ENCODE measurements at places on chromosomes 2 and 18.

DNA sequence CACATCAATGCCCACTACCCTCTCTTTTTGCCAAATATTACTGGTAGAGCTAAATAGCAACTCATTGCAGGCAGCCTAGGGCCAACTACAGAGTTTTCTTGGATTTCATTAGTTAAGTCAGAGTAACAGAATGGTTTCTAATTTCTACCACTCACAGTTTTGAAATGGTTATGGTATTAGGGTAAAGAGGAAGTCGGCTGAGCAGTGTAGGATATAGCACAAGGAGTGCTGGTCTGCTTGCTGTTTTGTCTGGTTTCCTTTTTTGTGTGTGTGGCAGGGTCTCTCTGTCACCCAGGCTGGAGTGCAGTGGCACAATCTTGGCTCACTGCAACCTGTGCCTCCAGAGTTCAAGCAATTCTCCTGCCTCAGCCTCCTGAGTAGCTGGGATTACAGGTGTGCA is 289.2 kb upstream of the CCDC68 start:
- no peak for DNase-seq

DNA sequence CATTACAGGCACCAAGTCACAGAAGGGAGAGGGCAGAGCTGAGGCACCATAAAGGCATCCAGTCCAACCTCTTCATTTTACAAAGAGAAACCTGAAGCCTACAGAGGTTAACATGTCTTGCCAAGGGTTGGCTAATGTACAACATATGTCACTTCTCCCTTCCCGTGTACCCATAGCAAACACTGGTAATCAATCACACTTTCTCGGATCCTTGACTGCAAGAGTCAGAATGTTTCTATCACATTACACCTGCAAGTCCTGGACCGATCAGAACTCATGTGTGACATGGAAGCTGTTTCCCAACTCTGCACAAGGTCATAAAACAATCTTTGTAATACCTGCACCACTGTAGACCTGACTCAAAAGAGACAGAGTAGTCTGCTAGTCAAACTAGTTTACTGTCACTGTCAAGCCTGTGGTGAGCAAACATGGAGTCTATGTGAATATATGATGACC is 6.0 kb downstream of the ANKRD44 start:
- DNase-seq, result no peak

GRCh38 chr2:20288642-20289340 is 61.9 kb downstream of the PUM2 start:
- DNase-seq, result peak; percentile 59

- DNase-seq, result no peak
Measured at GRCh38 chr2:81206216-81206615, 901.7 kb upstream of the LRRTM1 start.

DNA sequence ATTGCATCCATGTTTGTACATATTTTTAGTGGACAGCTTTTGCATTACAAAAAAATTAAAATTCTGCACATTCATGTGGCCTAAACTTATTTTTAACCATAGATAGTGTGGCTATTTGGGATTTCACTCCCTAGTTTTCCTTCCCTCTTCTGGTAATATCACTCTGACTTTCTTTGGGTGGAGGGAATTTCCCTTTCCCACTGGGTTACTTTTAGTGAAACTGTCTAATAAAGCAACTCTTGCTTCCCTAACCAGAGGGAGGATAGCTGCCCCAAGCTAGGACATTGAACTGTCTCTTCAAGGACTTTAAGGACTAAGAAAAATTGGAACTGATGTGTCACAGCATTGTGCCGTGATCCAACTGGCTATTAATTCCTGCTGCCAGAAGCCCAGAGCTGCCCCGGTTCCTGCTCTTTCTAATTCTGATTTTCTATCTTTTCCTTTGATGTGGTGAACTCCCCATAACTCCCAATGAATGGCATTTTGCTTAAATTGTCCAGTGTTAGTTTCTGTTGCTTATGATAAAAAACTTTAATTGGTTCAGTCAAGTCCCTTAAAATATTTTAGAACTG is 20.0 kb upstream of the EFR3B start:
- DNase-seq, result no peak

DNA sequence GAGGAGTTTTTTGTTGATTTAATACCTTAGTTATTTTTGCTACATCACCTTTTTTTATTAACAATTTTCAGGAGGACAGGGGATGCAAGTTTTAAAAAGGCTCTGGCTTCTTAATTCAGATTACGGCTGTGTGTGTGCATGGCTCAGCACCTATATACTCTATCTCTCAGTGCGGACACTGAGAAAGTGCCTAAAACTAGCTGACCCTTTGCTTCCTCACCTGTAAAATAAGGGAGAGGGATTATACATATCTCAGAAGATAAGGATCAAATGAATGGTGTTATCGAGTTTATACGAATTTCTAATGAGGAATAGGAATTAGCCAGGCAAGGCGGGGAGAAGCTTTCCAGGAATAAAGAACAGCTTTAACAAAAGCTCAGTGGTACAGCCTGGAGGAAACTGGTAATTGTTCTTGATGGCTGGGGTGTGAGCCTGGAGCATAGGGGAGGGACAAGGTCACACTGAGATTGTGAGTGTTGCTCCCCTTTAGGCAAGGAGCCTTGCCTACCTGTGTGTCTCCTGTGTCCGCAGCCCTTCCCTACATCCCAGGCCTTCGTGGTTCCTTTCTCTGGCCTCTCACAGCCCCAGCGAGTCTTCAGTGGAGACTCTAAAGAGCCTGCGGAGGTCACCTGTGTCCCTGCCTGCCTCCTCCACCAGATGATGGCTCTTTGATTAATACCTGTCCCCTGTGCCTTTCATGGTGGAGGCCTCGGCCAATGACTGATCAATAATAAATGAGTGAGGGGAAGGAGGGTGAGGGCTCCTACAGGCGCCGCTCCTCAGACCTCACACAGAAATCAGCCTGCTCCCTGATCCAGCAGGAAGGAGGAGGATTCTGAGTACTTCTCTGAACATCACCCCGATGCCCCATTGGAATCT is 92.7 kb downstream of the DDX1 start:
- DNase-seq, result no peak

GRCh38 chr2:169997140-169997887 is 170.1 kb downstream of the UBR3 start:
- DNase-seq, result no peak

- DNase-seq, result no peak
Measured at GRCh38 chr2:27081984-27082772, 3.8 kb downstream of the EMILIN1 start.

DNA sequence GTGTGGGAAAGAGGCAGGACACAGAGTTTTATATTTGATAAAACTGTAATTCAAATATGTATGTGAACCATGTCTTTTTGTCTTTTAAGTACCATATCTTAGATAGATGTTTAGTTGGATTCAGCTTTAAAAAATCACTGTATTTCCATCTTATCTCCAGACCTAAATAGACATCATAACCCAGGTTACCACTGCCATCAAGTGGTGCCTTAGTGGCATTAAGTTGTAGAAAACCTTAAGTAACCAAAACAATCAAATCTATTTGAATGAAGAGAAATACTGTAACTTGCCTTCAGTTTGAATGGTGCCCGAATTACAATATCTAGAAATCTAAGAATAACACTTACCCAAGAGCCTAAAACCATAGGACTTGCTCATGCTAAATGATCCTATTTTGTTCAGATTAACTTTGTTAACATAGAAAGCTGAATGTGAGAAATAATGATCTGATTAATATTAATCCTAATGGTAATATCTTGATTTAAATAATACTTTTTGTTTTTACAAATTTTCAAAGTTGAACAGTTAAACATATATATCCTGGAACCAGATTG is 92.5 kb upstream of the MAP2 start:
- DNase-seq, result peak; percentile 5

- DNase-seq, result no peak
Measured at GRCh38 chr2:36446294-36446693, 90.7 kb downstream of the CRIM1 start.

DNA sequence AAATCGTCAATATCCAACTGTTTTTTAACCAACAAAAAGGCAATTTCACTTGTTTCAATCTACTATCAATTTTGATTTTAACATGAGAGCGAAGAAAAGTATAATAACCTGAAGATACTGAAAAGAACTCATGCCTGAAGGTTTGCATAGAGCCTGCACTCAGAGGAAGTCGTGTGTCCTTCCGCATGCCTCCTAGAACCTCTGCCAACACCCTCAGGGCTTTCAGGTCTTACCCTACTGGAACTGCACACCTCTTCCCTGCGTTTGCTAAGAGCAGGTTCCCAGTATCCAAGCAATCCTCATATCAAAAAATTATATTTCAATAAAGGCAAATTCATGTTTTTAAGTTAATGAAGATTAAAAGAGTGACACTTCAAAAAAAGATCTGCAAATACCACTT is 74.7 kb downstream of the PIAS2 start:
- no peak for DNase-seq

DNA sequence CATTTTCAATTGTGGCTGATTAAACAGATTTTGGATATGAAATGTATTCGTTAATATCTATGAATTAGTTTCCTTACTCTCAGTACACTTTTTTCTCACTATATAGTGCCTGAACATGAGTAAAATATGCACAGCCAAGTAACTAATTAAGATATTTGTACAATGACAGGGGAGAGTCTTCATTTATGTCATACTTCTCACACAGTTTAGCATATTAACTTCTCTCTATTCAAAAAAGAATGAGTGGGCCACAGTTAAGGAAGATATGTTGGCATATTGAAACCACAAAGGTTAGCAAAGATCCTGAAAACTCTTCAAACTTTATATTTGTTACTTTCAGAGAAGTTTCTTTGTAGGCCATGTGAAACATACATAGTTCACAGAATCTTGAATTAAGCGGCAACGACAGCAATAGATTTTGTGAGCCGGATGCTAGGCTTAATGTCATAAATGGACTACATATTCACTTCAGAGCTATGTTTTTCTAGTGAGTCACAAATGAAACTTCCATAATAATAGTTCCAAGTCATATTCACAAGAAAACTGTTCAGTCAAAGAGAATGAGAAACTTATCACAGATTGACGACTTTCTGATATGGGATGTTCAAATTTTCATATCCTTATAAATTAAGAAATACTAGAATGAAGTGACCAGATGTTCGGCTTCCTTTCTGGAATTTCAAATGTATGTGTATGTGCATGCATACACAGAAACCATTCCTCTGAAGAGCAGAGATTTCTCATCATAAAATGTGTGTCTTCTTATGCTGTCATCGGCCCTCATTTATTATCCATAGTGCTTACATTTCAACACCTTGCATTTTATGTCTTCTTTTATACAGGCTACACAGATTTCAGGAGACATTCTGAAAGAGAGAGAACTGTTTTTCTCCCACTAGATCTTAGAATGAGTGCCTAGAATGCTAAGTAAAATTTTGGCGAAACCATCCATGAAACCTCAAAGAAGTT is 584.0 kb downstream of the SATB2 start:
- DNase-seq, result peak; percentile 93

- DNase-seq, result no peak
Measured at GRCh38 chr2:178088774-178089270, 16.2 kb upstream of the PDE11A start.

- DNase-seq, result no peak
Measured at GRCh38 chr18:12861637-12862036, 22.4 kb downstream of the PTPN2 start.

- DNase-seq, result no peak
Measured at GRCh38 chr18:58843688-58844035, 21.0 kb upstream of the ZNF532 start.

- no peak for DNase-seq
Measured at GRCh38 chr18:14092625-14093306, 39.5 kb downstream of the ZNF519 start.

DNA sequence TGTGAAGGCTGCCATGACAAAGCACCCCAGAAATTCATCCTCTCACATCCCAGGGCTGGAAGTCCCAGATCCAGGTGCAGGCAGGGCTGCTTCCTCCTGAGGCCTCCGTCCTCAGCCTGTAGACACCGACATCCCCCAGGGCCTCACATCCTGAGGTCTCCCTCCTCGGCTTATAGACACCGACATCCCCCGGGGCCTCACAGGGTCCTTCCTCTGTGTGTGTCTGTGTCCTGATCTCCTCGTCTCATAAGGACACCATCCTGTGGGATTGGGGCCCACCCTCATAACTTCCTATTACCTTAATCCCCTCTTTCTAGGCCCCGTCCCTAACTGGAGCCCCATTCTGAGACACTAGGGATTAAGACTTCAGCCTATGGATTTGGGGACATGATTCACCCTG is 92.0 kb upstream of the SNTG2 start:
- no peak for DNase-seq

GRCh38 chr2:158214431-158214830 is 112.8 kb downstream of the UPP2 start:
- DNase-seq, result peak; percentile 65

DNA sequence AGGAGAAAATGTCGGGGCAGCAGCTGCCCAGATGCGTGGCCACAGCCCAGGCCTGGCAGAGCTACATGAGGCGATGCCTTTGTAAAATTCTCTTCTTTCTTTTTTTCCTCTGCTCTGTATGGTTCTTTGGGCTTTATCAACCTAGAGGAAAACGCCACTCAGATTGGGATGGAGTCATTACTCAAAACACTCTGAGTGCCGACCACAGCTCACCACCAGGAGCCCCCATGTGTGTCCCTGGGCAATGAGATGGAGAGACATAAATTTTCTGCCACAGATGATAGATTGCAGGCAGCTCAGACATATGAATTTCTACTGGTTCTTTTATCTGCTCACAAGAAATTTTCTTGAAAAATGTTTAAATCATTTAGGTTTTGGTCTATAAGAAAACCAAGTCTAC is 56.0 kb downstream of the PARD6G start:
- no peak for DNase-seq

DNA sequence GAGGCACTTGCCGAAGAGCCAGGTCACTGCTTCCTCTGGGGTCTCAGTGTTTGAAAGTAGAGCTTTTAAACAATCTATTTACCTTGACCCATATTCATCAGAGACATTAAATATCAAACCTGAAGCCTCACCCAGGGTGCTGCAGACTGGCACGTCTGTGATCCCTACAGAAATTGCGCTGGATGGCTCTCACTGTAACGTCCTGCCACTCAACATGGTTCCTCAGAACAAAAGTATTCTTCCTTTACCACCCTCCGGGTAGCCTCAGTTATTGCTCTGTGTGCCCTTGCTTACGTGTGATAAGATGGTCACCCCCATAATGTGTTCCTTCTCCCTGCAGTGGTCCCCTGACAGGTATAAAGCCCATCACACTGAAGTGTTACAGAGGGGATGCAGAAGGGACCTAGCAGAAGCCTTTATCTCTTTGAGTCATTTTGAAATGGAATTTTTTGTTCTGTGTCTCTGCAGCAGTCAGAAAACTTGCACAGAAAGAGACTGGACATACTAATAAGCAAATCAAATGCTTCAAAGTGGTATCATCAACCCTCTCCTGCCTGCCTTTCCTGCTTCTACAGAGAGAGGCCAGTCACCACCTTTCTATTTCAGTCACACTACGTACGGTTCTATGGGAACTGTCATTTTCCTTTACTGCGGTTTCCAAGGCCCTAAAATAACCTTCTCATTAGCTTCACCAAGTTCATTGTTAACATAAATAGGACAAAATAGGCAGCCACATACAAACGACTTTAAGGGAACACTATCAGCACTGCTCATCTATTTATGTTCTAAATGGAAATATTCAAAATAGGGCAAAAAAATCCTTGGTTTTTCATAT is 86.8 kb downstream of the METTL8 start:
- DNase-seq, result no peak
